Hematopoietic multipotent progenitor cell treated with erythropoietin and hydrocortisone succinate and interleukin-3 and kit ligand, for 8 days (in vitro differentiated cells): ENCODE measurements at places on chromosomes 5 and 9.

DNA sequence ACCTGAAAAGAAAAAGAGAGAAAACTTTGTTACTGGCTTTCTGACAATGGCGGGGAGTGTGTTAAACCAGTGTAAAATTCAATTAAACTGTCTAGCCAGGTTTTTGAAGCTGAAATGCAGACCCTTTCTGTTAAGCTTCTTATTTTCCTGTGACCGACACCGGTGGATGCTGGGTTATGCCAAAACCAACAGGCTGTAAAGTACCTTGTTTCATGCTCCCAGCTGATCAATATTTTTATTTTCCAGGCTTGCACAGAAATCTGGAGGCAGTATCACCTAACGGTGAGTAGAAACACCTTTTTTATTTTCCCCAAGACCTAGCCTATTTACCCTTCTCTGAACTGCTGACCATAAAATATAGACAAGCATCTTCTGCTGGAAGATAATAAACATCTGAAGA is 94.9 kb upstream of the GRHPR start:
- DNase-seq, result no peak

GRCh38 chr9:14097666-14098415 is 216.1 kb downstream of the NFIB start:
- no peak for DNase-seq

DNA sequence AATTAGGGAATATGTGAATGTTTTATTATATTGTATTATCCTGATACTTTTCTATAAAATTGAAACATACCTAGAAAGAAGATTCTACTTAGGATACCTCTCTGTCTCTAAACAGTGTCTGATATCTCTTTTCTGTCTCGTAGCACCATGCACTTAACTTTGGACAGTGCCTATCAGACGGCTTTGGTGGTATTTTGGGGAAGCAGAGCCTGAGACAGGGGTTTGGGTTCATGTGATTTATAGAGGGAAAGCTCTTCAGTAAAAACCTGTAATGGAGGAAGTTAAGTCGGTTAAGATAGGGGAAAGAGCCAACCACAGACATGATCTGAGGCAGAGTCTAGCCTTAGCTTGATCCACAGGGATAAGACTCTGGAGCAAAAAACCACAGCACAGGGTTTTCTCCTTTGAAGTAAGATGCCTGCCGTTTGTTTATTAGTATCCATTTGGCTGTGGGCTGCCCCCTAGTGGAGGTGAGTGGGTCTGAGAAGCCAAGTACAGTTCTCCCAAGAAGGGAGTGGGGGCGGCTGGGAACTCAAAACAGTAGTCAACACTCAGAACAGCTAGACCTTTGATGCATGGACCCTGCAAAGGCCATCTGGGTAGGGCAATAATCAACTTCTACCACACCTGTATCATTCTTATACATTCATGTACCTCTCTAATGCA is 141.2 kb upstream of the ASTN2 start:
- DNase-seq, result peak; percentile 58

GRCh38 chr5:125189531-125189941 is 443.1 kb upstream of the ZNF608 start:
- DNase-seq, result no peak

GRCh38 chr9:76916231-76916630 is 10.3 kb upstream of the PRUNE2 start:
- no peak for DNase-seq

DNA sequence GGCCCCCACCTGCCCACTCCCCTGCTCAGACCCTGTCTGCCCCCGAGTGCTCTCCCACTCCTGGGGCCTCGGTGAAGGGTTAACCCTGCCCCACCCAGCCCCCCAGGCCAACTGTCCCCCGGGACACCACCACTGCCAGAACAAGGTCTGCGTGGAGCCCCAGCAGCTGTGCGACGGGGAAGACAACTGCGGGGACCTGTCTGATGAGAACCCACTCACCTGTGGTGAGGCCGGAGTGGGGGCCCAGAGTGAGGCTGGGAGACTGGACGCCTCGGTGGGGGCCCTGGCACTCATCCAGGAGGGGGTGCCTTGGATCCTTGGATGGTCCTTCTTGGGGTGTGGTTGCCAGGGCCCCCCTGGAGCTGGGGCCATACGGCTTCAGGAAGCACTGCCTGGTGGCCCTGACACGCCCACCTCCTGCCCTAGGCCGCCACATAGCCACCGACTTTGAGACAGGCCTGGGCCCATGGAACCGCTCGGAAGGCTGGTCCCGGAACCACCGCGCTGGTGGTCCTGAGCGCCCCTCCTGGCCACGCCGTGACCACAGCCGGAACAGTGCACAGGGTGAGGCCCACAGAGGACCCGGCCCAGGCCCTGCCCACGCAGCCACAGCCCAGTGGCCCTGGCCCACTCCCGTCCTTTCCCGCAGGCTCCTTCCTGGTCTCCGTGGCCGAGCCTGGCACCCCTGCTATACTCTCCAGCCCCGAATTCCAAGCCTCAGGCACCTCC is 2.1 kb downstream of the MAMDC4 start:
- no peak for DNase-seq
